ENCODE measurements at places on chromosomes 16 and 17.

DNA sequence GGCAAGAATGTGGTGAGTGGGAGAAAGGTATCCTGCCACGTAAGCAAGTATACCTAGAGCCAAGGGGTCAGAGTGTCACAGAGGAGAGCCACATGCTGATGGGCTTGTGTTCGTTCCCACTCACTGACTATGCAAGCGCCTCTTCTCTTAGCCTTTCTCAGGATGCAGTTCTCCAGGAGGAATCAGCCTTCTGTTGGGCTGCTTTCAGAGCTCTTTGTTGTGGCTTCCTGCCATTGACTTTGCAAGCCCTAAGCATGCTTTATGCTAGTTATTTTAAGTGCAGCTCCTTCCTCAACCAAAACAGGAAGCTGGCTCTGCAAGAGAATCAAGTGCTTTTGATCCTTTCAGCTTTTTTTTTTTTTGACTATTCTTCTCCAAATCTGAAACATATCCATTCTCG, 66.6 kb downstream of the SIAH1 start:
- peak; percentile 66 for DNase-seq

GRCh38 chr17:43897831-43898230, 9.5 kb downstream of the MPP2 start:
- DNase-seq, result no peak

- peak; percentile 87 for DNase-seq
Observed at GRCh38 chr17:1002771-1003555, 6.0 kb downstream of the TIMM22 start.

DNA sequence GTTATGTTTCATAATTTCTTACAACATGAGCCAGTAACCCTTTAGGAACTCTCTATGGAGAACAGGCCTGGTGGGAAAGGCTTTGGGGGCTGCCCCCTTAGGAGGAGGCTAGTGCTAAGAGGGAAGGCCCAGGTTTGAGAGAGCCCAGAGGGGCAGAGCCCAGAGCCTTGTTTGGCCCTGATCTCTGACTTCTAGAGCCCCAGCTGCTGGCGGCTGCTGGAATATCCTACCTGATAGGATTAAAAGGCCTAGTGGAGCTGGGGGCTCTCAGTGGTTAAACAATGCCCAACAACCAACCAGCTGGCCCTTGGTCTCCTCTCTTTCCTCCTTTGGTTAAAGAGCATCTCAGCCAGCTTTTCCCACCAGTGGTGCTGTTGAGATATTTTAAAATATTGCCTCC, 54.1 kb downstream of the IGF2BP1 start:
- no peak for DNase-seq

GRCh38 chr16:86355531-86355930, 154.8 kb upstream of the FOXF1 start:
- DNase-seq, result peak; percentile 76

GRCh38 chr16:50360779-50361178, 8.0 kb downstream of the BRD7 start:
- DNase-seq, result no peak

GRCh38 chr17:9776911-9777310, 14.5 kb downstream of the DHRS7C start:
- DNase-seq, result no peak

- no peak for DNase-seq
Observed at GRCh38 chr17:28698253-28698941, 13.3 kb downstream of the PROCA1 start.

DNA sequence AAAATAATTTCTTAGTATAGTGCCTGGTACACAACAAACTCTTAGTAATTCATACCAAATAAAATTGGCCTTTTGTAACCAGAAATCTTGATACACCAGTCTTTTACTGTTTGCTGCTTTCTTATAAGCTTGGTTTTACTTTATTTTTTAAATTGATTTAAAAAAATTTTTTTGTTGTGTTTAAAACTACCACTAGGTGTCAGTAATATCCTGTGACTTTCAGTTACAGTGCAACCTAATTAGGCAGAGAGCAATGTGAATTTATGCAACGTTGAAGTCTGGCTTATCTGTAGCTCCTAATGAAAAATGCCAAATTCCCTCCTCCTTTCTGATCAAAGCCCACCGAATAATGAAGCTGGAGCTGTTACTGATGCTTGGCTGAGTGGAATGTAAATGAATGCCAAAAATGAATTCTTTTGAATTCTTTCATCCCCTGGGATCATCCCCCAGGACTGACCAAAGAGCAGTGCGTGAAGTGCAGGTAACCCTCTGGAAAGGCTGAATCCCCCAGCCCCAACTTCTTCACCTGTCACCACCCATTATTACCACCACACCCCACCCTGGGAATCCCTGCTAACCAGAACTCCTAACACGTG, 3.8 kb downstream of the ERCC4 start:
- DNase-seq, result peak; percentile 49

GRCh38 chr16:53619235-53619634, 84.4 kb downstream of the RPGRIP1L start:
- no peak for DNase-seq

DNA sequence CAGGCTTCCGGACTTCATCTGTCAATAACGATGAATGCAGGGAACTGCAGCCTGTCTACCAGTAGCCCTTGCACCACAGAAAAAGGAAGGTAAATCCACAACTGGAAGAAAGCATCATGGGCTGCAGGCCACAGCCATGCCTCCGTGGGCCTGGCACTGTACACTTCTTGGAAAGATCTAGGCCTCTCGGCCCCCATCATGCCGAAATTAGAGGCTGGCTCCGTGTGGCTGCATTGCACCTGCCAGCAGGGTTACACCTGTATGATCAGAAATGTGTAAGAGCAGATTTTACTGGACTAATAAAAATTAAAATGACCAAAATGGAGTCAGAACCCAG, 52.2 kb downstream of the SDK2 start:
- DNase-seq, result no peak

DNA sequence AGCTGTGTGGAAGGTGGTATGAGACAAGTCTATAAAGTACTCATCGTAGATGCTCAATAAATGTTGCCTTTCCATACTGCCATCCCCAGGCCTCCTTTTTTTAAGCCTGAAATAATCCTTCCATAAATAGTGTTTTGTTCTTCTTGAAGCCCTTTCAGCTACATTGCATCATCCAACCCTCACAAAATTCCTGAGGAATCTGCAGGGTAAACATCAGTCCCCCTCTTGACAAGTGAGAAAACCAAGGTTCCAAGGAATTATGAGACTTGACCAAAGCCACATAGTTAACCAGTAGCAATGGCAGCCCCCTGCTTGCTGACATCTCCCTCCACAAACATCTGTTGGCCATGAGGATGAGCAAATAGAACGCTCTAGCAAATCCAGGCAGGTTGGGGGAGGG, 89.7 kb upstream of the CCL1 start:
- DNase-seq, result no peak

DNA sequence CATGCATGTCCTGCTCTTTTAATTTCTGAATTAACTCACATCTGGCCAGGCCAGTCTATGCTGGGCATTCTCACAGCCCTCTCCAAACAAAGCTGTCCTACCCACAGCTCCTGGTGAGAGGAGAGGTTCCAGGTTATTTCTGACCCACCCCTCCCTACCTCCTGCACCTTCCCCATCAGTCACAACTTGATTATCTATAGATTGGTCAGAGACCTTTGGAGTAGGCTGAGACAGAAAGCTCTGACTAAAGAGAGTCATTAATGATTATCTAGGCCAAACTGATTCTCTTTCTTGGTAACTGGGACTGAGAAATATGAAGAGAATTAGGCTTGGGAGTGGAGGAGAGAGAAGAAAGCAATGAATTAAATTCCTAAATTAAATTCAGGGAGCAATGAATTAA, 1.4 kb upstream of the KRT222 start:
- no peak for DNase-seq

DNA sequence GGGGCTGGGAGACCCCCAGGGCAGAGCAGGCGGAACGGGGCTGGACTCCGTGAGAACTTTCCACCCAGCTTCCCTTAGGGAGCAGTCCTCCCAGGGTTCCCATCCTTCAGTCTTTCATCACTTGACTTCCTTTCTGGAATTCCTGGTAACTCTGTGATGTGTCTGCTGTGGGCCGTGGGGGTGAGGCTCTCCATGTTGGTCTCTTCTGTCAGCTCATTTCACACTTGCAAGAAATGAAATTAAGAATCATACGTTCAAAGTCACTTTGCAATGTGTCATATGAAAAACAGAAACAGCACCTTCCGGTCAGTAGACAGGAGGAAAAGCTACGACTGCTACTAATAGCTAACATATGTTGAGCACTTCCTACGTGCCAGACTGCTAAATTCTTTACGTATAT, 5.4 kb upstream of the BBS2 start:
- peak; percentile 88 for DNase-seq

- DNase-seq, result no peak
Observed at GRCh38 chr16:20784204-20784603, 20.4 kb downstream of the ACSM3 start.

- no peak for DNase-seq
Observed at GRCh38 chr17:28706471-28707338, 5.0 kb downstream of the PROCA1 start.

GRCh38 chr17:57257195-57257894, 1.0 kb downstream of the MSI2 start:
- no peak for DNase-seq

DNA sequence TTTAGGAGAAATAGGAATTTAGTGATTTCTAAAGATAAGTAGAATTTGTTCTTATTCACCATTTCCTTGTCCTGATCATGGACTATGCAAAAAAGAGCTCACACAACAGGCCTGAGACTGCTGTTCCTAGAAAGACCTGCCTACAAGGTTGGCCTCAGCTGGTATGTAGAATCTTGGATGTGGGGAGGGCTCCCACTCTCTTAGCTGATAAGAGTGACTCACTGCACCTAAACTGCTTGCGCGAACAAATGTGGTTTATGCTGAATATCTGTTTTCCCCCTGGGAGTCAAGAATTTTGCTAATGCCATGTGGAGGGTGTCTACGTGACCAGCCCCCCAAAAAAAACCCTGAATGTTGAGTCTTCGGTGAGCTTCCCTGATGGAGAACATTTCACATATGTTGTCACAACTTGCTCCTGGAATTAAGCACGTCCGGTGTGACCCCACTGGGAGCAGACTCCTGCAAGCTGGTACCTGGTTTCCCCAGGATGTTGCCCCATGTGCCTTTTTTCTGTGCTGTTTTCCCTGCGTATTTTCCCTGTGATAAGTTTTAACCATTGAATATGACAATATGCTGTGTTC, 68.8 kb upstream of the HSBP1 start:
- DNase-seq, result peak; percentile 5

- DNase-seq, result no peak
Observed at GRCh38 chr16:74909665-74910064, 75.3 kb downstream of the WDR59 start.

DNA sequence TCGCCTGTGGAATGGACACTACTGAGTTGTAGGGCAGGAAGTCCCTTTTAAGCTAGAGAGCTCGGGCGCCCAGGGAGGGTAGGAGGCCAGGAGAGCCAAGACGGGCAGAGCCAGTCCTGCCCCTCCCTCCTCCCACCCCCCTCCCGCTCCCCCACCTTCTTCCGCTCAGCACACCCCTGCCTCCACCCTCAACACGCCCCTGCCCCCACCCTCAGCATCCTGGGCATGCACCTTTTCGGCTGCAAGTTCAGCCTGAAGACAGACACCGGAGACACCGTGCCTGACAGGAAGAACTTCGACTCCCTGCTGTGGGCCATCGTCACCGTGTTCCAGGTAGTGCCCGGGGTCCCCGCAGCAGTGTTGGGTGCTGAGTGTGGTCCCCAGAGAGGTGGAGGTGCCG, 18.3 kb downstream of the TPSG1 start:
- DNase-seq, result no peak

DNA sequence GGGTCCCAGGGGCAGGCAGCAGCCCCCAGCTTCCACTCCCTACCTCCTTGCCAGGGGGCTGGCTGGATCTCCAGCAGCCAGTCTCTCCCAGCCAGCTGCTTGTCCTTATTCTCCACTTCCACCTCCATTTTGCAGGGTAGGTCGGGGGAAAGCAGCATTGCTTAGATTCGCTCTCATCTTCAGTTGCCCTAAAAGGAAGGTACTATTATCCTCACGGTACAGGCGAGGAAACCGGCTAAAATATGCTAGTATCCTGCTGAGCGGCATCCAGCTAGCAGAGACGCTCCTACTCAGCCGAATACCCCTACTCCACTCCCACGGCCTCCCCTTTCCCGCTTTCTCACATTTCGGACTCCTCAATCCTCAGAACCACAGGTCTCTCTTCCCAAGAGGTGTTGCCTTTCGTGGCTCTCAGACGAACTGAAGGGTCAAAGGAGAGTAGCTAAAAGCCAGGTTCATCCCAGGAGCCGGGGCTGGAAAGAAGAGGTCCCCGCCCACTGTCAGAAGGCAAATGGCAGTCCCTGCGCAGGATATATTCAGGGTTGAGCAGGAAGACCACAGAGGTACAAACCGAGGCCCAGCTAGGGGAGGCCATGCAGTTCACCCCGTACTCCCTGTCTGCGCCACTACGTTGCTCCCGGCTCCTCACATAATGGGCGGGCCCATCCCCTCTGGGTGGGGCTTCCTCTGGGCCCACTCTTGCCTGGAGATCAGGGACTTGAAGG, 1.7 kb upstream of the RAB11FIP4 start:
- no peak for DNase-seq

DNA sequence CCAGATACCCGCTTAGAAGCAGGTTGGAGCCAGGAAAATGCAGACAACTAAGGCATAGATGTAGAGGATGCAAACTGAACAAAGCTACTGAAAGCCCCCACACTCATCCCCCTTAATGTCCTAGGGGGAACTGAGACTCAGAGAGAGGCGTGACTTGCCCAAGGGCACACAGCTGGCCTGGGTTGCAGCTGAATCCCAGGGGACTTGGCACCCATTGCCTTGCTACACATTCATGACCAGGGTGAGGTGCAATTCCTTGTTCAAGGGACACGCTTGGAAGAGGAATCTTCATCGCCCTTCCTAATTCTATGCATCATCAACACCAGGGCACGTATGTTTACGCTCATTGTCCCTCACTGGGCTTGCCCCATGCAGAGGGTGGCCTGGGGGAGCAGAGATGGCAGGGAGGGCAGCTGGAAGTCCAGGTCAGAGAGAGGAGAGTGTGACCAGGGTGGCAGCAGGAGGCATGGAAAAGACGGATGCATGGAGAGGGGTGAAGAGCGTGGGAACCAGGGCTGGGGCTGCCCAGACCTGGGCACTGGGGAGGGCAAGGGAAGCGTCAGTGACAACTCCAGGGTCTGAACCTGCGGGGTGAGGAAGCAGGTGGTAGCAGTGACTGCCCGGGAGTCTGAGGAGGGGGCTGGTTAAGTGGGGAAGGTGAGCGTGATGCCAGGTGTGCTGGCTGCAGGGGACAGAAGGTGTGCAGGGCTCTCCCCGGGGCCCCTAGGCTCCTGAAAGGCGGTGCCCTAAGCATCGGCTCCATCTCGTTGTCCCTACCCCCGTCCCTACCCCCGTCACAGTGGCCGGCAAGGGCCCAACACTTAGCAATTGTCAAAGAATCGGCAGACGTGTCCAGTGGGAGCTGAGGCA, 267.1 kb upstream of the TNRC6C start:
- DNase-seq, result no peak

DNA sequence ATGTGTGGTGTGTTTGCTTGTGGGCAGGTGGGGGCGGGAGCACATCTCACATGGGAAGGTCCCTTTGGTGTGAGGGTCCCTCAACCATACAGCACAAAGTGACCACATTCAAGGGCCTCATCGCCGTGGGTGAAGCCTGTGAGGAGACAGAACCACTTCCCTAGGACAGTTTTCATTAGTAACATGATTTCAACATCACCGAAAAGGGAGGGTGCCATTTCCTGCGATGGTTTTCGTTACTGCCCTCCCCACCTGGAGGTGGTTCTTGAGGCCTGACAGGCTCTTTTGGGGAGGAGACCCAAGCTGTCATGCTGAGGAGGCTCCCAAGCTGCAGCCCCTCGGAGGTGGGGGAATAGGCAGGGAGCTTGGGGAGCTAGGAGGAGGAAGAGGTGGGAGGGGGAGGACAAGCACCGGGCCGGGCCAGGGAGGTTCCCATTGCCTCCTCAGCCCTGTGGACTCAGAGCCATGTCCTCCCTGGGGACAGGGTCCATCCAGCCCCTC, 9.5 kb downstream of the CD300LB start:
- DNase-seq, result no peak

- peak; percentile 46 for DNase-seq
Observed at GRCh38 chr17:2058586-2059546, 4.0 kb downstream of the HIC1 start.
